ENCODE measurements at places on chromosomes 1 and 21.

DNA sequence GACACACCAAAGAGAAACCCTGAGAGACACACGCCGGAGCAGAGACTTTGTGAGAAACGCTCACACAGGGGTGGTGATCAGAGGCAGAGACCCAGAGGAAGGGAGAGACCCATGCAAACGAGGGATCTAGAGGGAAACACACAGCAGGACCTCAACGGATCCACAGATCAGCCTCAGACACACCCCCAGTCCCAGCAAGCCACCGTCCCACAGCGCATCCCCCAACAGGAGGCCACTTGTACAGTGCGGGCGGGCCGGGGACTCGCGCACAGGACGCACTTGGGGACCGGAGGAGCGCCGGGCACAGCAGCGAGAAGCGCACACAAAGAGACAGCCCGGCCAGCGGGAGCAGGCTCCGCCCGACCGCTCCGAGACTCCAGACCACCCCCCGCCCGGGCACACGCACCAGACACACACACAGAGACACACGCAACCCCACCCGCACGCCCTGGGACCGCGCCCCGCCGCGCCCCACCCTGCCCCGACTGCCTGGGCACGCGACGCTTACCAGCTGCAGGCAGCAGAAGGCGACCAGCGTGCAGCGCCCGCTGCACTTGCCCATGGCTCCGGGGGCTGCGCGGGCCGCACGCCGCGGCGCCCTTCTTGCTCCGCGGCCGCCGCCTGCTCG is 587 bp downstream of the NKAIN1 start:
- DNase-seq: no peak

GRCh38 chr1:17370618-17371017 is 1.4 kb upstream of the PADI6 start:
- DNase-seq: no peak

DNA sequence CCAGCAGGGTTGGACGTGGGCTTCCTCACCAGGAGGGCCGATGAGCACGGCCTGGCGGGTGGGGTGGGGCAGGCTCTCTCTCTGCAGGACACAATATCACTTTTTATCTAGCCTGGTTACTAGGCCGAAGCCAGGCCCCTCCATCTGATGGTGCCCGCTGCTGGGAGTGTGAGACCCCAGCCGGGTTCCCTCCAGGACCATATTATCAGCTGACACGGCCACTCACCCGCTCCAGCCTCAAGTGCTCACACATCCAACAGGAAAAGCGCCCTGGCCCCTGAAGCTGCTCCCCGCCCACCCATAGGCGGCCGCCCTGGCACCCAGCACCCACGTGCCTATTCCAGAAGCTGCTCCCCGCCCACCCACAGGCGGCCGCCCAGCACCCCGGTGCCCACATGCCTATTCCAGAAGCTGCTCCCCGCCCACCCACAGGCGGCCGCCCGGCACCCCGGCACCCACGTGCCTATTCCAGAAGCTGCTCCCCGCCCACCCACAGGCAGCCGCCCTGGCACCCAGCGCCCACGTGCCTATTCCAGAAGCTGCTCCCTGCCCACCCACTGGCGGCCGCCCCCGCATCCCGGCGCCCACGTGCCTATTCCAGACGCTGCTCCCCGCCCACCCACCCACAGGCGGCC is 5.0 kb downstream of the SLC19A1 start:
- no peak for DNase-seq

DNA sequence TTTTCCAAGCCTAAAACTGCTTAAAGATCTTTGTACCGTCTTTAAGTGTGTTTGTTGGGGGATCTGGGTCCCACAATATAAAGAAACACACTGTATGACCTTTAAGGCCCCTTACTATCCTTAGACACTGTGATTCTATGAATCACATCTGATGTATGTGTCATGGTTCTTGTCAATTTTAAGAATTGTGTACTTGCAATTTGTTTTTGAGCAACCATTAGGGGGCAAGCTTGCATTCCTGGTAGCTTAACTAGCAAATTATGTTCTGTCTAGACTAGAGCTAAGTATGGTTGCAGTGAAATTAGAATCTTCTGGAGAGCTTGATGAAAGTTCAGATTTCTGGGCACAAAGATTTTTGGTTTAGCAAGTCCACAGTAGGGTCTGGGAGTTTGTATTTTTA is 219.5 kb downstream of the TPR start:
- no peak for DNase-seq

DNA sequence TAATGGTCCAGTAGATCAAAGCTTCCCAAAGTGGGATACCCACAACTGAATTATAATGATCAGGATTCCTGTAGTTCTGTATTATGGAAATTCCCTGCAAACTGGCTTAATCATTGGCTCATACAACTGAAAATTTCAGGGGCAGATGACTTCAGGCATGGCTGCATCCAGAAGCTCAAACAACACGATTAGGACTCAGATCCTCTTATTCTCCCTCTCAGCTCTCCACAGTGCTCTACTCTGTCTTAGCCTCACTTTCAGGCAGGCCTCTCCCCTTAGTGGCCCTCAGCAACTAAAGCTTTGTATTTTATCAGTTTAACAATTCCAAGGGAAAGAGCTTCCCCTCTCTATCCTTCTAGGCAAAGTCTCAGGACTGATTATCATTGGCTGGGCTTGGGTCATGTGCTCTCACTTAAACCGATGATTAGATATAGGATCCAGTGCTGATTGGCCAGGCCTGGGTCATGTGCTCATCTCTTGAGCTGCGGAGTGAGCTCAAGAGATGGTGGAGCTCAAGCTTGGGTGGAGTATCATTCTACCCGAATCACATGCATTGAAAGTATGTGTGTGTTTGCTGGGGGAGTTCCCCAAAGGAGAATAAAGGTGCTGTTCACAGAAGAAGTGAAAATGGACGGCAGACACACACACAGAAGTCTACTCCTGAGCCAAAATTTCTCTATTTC is 57.9 kb upstream of the RUNX3 start:
- DNase-seq: no peak

DNA sequence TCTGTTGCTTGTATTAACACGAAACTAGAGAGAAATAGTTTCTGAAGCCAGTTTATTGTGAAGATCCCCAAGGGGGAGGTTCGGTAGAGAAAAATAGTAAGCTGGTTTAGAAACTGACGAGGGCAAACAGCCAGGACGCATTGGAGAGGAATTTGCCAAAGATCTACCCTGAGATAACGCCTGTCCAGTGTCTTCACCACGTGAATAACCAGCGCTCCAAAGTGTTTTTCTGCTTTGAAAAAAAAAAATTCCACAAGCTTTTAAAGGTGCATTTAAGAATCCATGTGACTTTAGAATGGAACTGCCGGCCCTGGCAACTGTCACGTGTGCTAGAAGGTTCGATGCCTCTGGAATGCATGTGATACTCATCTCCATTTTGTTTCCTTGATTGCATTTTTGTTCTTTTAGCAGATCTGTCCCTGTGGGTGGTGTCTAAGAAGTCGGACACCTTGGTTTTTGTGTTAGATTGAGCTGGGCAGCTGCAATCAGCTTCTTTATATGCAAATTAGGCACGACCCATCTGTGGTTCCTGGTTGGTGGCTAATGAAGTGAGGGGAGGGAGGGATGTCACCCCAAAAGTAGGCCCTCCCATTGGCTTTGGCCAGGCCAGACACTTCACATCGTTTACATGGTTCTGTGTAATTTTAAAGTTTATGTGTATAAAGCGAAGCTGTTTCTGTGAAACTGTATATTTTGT is 1.3 kb upstream of the THAP3 start:
- no peak for DNase-seq

DNA sequence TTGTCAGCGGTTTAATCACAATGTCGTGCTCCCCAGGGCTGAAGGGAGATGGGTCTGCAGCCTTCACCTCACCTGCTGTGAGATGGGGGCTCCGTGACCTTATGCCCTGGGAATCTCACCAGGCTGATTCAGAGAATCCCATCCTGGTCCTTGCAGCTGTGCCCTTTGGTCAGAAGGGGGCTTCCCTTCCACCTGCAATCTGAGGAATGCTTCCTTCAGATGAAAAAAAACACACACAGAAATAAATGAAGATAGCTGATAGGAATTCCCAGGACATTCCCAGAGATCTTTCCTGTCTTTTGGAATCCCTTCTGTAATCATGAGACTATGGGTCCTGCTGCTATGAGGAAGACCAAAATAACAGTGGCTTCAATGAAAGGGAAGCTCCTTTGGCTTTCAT is 127.0 kb upstream of the VAMP3 start:
- DNase-seq: no peak
